ENCODE measurements at places on chromosomes 4 and X.

- no peak for DNase-seq
These were observed 1.3 kb upstream of the ATP10D start for GRCh38 chr4:47483745-47484144.

DNA sequence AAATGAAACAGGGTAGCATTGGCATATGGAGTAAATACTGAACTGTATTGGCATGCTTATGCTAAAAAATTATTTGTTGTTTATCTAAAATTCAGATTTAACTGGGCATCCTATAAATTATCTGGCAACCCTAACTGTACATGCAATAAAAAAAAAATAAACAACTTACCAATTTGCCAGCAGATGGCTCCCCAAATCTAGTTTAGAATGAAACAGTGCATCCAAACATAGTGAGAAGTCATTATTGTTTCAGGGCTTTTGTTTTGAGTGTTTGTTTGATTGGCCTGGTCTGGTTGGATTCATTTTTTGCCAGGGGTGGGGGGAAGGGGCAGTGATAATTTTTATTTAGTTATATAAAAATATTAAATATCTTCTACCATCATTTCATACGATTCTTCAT, 12.8 kb upstream of the NSUN7 start:
- no peak for DNase-seq

DNA sequence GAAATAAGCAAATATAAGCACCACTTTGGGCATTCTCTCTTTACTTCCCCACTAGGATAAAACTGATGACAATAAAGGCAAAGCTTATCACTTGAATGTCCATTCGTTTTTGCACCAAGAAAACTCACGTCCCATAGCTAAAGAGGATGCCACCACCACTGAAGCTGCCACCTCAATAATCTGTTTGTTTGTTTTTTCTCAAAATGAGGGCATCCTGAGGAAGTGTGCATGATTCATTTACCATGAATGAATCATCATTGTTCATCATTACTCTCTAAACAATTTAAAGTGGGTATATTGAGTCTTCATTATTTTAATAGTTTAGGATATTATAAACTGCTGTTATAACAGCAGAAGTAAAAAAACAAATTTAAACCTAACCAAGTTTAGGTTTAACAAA, 168.2 kb downstream of the DCTD start:
- no peak for DNase-seq

DNA sequence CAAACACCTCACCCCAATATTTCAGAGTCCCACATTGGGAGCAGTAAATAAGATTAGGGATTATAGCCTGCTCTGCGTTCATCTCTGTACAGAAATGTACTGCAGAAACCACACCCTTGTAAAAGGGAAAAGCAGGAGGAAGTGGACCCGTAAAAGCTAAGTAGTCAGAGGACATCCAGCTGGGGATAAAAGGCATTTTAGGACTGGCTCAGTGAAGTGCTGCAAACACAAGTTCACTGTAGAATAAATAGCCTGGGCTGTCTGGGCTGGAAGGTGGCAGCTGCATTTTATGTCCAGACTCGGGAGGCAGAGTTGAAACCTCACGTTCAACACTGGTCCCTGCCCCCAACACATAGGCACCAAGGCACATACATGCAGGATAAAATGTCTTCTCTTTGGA, 178.7 kb upstream of the FAT1 start:
- DNase-seq, result no peak

- DNase-seq, result no peak
These were observed 16.0 kb downstream of the RTL3 start for GRCh38 chrX:78643096-78643495.

GRCh38 chrX:109987884-109988283, 15.0 kb upstream of the TMEM164 start:
- DNase-seq, result no peak

DNA sequence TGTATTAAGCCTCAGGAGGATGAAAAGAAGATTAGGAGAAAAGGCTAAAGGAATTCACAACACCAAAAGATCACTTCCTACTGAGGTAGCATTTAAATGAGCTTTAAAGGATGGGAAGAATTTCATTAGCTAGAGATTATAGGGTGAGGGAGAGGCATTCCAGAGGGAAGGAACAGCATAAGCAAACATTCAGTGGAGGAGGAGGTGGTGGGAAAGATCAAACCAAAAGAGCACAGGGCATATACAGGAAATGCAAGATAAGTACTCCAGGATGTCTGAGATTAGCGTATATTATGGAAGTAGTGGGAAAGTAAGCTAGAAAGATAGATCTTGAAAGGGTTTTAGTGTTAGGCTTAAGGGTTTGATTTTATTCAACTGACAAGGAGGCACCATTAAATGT, 84.8 kb downstream of the COL4A6 start:
- DNase-seq, result no peak

GRCh38 chr4:148649652-148650331, 207.6 kb upstream of the NR3C2 start:
- DNase-seq, result no peak

- no peak for DNase-seq
These were observed 417.3 kb downstream of the SPRY1 start for GRCh38 chr4:123813901-123814300.

GRCh38 chrX:69085151-69085550, 80.1 kb downstream of the PJA1 start:
- DNase-seq, result no peak

GRCh38 chrX:91434351-91435168, at the start of gene PABPC5:
PABPC5 (plus strand) TSS chrX:91434839; CDS start chrX:91435578, 739 bp downstream.
- DNase-seq, result no peak

- DNase-seq, result no peak
These were observed 51.5 kb upstream of the BEND2 start for GRCh38 chrX:18272222-18272621.

DNA sequence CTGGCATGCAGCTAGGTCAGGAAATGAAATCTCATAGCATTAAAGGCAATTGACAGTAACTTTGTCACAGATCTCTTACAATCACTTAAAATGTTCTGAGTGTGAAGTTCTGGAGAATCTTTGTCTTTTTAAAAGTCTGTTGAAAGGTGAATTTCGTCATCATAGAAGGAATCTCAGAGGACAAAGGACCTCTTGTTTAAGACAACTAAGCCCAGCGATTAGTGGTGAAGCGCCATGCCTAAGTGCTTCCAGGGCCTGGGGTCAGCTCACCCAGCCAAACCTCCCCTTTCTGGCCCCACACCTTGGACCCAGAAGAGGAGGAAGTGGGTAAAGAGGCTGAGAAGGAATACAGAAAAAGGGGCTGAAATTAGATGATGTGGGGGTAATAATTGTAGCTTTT, 8.5 kb downstream of the FRMD7 start:
- DNase-seq, result no peak

DNA sequence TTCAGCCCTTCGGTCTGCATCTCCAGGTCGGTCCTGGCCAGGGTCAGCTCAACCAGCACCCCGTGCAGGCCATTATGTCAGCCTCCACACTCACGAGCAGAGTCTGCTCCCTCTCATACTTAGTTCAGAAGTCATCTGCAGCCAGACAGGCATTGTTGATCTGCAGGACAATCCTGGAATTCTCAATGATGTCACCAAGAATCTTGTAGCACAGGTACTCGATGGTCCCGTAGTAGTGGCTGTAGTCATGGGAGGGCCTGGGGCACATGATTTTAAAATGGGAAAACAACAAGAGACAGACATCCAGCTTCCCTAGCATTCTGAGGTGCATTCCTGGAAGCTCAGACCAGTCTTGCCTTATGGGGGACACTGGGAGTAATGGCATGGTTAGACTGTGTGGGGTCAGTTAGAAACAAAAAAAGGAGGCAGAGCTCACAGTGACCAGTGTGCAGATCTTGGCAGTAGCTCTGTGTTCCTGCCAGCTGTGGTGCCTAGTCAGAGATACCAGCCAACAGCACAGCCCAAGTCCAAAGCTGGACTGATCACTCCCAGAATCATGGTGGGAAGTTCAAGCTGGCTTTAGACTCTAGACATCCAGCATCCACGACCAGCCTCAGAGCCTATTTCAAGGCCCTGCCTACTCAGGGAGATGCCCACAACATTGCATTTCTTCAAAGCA, 31.9 kb downstream of the LRIT3 start:
- no peak for DNase-seq

GRCh38 chr4:158255727-158256324, 45.5 kb downstream of the TMEM144 start:
- DNase-seq, result no peak

GRCh38 chr4:8472689-8473197, 32.2 kb downstream of the TRMT44 start:
- DNase-seq, result no peak

GRCh38 chr4:13765539-13765938, 138.0 kb upstream of the BOD1L1 start:
- no peak for DNase-seq

DNA sequence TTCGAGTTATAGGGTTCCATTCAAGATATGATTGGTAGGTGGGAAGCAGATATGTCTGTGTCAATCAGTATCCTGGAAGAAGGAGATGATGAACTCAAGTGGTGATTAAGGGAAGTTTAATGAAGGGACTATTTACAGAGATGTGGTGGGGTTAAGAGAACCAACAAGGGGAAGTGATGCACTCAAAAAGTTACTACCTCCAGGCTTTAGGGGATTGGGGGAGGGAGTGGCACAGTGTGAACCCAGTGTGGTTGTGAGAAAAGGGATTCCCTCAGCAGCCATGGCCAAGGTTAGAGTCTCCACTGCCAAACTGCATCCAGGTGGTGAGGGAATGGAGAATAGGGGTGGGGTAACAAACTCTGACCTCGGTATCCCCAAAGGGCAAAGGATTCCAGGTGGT, 27.9 kb downstream of the PKD2 start:
- DNase-seq, result no peak

DNA sequence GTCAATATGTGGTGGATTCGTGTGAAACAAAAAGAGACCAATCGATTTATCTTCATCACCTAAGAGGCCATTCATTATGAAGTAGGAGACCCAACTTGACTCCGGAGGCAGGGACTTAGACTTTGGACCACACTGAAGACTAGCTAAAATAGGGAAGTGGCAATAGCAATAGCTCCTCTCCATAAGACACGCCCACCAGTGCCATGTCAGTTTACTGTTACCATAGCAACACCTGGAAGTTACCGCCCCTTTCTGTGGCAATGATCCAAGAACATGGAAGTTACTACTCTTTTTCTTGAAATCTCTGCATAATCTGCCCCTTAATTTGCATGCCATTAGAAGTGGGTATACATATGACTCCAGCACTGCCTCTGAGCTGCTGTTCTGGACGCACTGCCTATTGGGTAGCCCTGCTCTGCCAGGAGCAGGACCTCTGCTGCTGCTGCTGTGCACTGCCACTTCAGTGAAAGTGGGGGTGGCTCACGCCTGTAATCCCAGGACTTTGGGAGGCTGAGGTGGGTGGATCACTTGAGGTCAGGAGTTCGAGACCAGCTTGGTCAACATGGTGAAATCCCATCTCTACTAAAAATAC, 163.2 kb downstream of the PRKX start:
- DNase-seq, result no peak

DNA sequence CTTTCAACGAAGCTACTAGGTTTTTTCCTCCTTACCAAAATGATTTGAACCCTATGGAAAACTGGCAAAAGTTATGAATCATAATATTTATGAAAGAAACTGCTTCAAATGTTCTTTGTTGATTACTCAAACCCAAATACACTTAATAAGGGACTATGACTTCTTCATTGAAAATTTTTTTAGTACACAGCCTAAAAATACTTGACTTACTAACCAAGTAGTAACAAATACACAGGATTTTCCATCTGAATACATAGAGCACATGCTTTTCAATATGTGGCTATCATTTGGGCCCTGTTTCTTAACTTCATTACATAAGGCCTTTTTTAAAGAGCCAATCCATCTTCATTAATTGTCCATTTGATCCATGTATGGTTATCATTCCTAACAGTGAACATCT, 171.5 kb downstream of the FBXW7 start:
- no peak for DNase-seq

DNA sequence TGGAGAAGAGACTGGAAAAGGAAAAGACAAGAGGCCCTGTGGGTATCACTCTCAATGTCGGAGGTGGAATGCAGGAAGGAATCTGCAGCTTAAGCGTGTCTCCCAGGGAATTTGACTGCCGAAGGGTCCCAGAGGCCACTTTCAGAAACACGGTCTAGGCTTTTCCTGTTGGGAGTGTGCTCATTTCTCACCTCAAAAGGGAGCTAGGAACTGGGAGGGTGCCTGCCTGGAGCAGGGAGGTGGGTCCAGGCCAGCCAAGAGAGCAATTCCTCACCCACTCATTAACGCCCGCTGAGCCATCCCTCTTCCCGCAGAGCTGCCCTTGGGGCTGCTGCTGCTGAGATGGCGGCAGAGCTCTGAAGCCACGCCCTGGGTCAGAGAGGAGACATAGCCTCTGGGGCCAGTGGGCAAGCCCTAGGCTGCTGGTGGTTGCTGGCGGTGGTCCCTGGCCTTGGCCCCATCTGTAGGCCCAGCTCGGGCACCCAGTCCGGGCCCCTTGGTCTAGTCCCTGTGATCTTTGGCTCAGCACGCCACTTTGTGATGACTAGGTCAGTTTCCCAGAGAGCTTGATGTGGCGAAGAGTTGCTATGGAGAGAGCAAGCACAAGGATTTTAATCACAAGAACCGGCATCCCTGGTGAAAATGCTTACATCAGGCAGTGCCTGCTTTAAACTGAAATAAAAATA, 4.1 kb downstream of the ZNF185 start:
- DNase-seq, result no peak

- DNase-seq, result no peak
These were observed 155.1 kb downstream of the ANXA5 start for GRCh38 chr4:121541696-121542095.

GRCh38 chrX:43836435-43837184, 45.6 kb downstream of the MAOB start:
- DNase-seq, result no peak

GRCh38 chr4:123418351-123418931, 21.8 kb downstream of the SPRY1 start:
- DNase-seq, result no peak

- DNase-seq, result no peak
These were observed 145.6 kb upstream of the DCAF8L1 start for GRCh38 chrX:28126886-28127285.

DNA sequence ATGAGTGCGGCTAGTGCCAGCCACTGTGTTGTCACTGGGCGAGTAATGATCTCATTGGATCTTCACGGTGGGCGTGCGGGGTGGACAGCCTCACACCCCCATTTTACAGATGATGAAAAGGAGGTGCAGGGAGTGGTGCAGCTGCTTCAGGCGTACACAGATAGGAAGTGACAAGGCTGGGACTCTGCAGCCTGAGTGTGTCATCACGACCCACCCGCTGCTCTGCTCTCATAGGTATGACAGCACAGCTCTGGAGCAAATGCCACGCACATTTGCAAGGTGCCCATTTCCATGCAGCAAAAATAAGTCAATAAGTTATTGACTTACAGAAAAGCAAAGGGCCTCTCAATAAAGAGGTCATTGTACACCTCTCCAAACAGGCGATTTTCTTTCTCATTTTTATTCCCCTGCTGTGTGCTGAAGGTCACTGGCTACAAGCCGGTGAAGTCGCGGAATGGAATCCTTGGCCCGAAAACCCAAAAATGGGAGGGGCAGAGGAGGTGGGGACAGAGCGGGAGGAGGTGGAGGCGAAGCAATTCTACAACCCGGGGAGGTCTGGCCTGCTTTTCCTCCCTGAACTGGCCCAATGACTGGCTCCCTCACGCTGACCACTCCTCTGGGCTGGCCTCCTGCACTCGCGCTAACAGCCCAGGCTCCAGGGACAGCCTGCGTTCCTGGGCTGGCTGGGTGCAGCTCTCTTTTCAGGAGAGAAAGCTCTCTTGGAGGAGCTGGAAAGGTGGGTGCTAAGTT, at the start of gene SOD3:
Gene SOD3, plus strand, starts transcription at position 658 of the 750 bp plus-strand sequence. CDS start 3,949 bp downstream, outside the sequence.
- no peak for DNase-seq

- no peak for DNase-seq
These were observed 46.6 kb upstream of the FAM47C start for GRCh38 chrX:36961590-36961989.

GRCh38 chr4:113026556-113026955, 22.9 kb upstream of the ANK2 start:
- no peak for DNase-seq

Data from stimulated activated CD8-positive, alpha-beta memory T cell treated with anti-CD3 and anti-CD28 coated beads, Interleukin-15, amount 100 ng/mL, for 1 hour (primary cell).